ENCODE measurements at places on chromosomes 2 and 18.

DNA sequence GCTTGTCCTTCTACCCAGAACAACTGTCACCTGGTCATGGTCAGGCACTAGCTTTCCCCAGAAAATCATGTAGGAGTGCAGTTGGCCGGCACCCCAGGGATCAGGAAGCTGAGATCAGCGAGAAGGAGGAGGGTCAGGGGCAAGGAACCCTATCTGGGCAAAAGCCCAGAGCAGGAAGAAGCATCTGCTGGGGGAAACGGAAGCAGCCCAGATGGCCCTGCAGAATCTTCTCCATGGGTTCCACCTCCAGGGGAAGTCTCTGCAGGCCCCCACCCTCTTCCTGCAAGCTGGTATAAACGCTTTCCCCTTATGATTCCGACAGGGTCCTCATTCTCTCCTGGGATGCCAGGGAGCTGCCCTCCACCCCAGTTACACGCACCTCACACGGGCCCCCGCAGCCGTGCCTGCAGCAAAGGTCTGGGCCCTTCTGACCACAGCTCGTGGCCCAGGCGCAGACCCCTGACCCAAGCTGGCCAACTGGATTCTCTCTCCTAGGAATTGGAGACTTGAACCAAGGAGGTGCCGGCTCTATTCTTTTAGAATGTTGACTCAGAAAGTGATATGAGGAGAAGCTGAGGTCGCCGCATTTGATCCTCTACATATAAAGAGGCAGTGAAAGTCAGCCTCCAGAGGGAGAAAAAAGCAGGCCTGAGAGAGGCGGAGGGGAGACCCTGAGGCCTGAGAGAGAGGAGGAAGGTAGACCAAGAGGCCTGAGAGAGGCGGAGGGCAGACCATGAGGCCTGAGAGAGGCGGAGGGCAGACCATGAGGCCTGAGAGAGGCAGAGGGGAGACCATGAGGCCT is 71.0 kb downstream of the STPG4 start:
- DNase-seq, result no peak

- DNase-seq, result no peak
Measured at GRCh38 chr2:69525261-69525660, 88.0 kb upstream of the NFU1 start.

- no peak for DNase-seq
Measured at GRCh38 chr18:47461977-47462376, 210.5 kb upstream of the SKOR2 start.

GRCh38 chr2:54885891-54886290 is 162.4 kb downstream of the EML6 start:
- no peak for DNase-seq

- DNase-seq, result no peak
Measured at GRCh38 chr2:148853458-148853857, 21.6 kb upstream of the KIF5C start.

DNA sequence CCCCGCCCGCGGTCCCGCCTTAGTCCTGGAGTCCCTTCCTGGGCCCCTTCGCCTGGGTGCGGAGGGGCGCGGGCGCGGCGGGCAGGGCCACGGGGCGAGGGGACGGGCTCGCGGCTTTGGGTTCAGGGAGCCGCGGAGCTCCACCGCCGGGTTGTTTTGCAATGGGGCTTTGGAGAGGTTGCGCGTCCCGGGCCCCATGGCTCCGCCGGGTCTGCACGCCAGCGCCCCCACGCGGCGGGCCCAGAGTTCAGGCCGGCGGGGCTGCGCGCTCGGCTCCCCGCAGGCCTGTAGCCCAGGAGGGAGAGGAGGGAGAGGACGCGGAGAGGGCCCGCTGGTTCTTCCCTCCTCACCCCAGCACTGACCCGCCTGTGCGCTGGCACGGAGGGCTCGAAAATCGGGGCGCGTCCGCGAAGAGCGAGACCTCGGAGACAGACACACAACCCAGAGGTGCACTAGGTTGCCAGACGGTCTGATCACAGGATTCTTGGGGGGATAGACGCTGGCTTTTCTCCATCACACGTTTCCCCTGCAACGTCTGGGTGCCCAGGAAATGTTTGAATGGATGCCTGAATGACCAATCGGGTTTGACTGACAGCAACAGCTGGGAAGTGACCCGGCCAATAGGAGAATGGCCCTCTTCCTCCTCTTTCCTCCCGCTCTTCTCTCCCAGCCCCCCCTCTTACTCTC is 4.9 kb upstream of the SIX2 start:
- no peak for DNase-seq

GRCh38 chr2:238425505-238425978 is 1.2 kb upstream of the ASB1 start:
- no peak for DNase-seq

- DNase-seq, result no peak
Measured at GRCh38 chr2:38744399-38744780, 6.8 kb downstream of the SRSF7 start.

- DNase-seq, result no peak
Measured at GRCh38 chr2:171615069-171615468, 72.2 kb upstream of the DYNC1I2 start.

DNA sequence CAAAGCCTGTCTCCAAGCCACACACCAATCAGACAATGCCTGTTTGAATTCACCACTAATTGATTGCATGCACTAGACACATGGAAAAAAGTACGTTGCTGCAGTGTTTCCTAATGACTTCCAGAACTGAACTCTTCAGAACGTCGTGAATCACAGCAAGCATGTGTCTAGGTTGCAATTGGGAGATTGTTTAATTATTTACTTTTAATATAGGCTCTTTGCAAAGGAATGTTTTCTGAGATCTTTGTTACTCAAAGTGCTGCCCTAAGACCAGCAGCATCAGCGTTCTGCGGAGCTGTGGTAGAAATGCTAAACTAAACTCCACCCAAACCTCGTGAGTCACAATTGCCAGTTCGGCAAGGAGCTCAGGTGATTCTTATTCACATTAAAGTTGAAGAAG is 52.7 kb upstream of the CCDC68 start:
- no peak for DNase-seq

GRCh38 chr2:162749994-162750393 is 88.6 kb downstream of the KCNH7 start:
- no peak for DNase-seq

DNA sequence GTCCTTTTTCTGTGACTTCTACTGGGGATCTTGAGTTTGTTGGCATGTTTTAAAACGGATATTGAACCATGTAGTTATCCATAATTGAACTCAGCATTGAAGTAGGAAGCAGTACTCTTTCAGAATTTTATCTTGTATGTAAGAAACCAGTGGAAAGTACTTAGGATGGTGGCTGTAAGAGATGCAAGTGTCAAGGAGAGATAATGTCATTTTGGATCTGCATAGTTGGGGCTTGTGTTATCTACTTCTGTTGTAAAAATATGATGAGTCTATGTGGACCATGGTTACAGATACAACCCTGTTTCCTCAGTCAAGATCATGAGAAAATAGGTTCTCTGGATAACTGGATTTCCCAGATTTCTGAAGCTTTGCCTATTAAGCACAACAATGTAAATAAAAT is 113.7 kb downstream of the NAB1 start:
- DNase-seq, result no peak
